ENCODE measurements at places on chromosomes 1 and 21.

GRCh38 chr1:114090738-114091505 is 62.7 kb downstream of the SYT6 start:
- no peak for DNase-seq

DNA sequence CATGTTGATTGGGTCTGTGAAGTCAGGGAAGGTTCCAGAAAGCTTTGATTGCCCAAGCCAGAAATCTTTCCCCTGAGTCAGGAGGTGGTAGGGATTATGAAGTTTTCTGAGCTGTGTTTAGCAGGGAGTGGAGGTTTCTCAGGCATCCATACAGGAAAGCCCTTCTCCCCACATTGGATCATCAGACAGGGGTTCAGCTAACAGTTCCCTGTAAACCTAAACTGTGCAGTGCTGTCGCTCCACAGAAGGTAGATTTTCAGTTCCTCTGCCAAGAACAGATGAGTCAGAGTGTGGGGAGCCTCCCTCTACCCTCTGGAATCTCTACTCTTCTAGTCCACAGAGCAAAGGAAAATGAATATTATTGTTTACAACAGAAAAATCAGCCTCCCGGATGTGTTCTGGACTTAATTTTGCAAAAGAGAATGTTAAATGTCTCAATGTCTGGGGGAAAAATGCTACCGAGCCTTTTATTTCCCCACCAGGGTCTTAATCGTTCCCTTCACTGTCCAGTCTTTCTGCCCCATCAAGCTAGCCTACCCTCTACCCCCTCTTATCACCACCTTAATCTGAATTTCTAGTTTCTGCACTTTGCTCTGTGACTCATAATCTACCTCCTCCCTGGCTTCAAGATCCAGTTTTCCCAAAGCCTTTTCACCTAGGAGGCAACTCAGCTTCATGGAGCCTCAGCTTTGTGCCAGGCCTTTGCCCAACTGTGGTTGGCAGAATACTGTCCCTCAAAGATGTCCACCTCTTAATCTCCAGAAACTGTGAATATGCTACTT is 355.6 kb downstream of the PRDM2 start:
- DNase-seq = no peak

DNA sequence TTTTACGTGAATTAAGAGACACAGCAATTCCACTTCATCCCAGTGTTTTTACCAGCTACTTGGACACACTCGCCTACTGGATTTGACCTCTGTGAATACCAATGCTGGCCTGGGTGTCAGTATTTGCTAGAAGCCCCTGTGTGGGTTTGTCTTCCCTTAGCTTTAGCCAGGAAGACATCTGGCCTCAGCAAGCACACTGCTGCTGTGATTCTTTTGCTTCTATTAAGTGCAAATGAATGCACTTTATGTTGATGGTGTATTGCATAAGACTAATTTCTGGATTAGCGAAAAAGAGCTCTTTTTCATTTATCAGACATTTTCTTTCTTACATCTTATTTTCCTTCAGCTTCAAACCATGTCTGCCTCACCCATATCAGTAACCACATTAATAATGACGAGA is 140.0 kb downstream of the CHRM3 start:
- no peak for DNase-seq

DNA sequence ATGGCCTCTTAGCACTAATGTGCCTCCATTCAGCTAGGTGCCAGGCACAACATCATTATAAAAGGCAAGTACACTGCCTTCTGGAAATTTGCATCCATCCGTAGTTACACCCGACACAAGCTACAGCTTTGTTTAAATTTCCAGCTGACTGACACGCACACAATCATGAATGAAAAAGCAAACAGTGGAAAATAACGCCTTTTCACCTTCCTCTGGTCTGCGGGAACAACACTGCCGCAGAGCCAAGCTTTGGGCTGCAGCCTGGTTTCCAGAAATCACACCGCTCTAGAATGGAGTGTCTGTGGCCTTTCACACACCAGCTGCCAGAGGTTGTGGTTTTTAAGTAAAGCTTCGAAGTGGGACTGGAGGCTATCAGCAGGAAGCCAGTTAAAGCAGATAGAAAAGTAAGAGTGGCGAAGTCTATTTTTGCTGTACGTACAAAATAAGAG is 142.8 kb upstream of the COA6 start:
- peak; percentile 80 for DNase-seq

GRCh38 chr1:2523191-2523890 is 3.1 kb downstream of the PANK4 start:
- no peak for DNase-seq

GRCh38 chr1:119815361-119815760 is 4.1 kb upstream of the REG4 start:
- DNase-seq = no peak

- no peak for DNase-seq
These were observed 88.1 kb upstream of the CACYBP start for GRCh38 chr1:174911606-174912005.

GRCh38 chr1:20123722-20124455 is 4.6 kb upstream of the PLA2G2D start:
- no peak for DNase-seq

- no peak for DNase-seq
These were observed 610 bp downstream of the COL6A2 start for GRCh38 chr21:46098303-46099141.

DNA sequence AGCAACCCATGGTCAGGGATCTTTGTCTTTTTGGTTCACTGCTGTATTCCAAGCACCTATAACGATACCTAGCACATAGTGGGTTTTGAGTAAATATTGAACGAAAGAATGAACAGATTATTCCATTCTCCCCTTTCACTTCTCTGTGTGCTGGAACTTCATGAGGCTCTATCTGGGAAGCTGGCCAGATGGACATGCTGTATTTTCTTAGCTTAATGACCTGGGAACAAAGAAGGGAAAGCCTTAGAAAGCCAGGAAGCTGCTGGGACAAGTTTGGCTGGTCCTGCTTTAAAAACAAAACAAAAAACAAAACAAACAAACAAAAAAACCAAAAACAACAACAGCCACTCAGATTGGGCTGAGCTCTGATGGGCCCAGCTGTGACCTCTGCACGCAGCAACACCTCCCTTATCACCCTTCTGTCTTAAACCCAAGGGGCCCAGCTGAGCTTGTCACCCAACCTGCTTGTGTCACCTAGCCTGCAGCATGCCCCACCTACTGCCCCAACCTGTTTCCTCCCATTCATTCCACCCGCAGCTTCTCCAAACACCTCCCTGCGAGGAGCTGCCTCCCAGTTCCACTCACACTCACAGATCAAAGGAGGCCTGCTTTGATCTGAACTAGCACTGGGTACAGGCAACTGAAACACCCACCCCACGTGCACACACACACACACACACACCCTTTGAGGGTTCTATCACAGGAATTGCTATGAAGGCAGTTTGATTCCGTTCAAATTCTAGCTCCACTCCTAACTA is 37.1 kb downstream of the SLC30A1 start:
- peak; percentile 28 for DNase-seq

- no peak for DNase-seq
These were observed 149.2 kb upstream of the FOXD3 start for GRCh38 chr1:63173161-63173560.

- DNase-seq = no peak
These were observed 40.4 kb upstream of the RPL11 start for GRCh38 chr1:23651069-23651808.

DNA sequence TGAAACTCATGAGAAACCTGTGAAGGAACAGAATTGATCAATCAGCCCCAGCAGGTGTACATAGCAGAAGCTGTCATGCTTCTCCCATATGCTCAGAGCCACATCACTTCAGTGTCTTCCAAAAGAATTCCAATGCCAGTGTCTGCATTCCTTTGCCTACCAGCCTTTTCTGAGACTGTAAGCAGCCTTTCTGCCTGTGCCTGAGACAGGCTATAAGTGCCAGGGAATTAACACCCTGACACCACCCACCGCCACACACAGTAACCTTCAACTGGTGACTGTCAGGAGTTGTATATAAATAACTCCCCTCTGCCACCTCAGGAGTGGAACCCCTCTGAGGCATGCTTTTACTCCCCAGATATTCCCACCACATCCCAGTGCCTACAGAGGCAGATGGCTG is 38.1 kb upstream of the SLAMF9 start:
- no peak for DNase-seq

GRCh38 chr1:236920286-236920894 is 83.9 kb downstream of the MT1HL1 start:
- DNase-seq = no peak

DNA sequence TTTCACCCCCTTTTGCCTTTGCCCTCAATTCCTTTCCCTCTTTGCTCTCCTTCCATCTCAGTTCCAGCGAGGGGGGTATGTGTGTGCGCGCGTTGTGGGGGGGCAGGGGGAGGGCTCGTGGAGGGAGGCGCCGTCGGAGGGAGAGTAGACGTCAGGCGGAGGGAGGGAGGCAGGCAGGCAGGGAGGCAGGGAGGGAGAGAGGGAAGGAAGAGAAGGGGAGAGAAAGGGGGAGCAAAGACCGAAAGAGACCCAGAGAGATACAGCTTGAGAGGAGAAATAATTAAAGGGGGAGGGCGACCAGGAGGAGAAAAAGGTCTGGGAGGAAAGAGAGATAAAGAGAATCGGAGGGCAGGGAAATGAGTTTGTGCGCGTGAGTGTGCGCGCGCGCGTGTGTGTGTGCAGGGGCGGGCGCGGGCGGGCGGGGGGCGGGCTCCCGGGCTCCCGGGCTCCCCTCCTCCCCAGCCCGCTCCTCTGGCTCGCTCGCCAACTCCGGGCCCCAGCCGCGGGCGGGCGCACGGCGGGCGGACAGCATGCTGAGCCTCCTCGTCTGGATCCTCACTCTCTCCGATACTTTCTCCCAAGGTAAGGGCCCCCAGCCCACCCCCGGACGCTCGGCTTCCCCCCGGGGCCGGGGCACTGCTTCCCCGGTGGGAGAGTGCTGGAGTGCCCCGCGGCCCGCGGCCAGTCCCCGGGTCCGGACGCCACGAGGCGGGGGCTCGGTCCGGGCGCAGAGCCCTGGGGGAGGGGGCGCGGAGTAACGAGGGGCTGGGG is at the start of gene KIRREL1:
KIRREL1 (plus strand) TSS at position 499 of the 771 bp plus-strand sequence; CDS start at position 531, 32 bp downstream.
- peak; percentile 46 for DNase-seq

- DNase-seq = peak; percentile 53
These were observed 61.4 kb upstream of the LRRN2 start for GRCh38 chr1:204746838-204747442.

DNA sequence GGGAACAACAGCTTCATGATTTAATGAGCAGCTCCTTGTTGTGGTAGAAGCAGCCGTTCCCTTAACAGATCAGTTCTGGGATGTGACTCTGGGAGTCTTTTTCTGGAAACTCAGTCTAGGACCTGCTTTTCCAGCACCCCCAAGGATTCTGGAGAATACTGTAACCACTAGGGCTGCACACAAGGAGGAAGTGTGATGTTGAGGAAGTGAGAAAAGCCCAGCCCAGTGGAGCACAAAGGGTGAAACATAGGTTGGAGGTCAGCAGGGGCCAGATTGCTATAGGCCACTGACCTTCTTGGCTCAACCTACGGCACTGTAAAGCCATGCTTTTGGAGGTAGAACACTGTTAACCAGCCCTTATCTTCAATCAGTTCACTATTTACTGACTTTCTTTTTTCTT is 10.1 kb upstream of the PLA2G5 start:
- no peak for DNase-seq

DNA sequence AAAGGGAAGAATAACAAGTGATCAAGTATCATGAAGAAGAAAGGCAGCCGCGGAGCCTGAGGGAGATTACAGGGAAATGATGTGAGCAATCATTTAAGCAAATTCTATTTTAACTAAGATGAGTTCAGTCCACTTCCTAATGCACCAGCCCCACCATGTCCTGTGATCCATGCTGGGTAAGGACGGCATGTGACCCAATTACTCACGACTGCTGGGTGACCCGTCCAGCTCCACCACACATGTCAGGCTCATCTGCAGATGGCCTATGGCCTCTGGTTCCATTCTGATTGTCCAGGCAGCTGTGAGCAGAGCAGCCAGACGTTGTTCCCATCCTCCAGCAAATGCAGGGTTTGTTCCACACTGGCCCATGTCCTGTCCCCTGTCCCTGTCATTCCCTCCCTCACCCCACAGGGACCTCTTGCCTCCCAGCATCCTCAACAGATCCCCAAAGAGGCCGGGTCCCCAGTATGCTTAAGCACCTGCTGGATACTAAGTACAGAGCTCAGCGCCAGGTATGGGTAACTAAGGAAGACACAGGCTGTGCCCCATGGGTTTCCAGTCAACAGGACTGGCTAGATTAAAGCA is 87.9 kb downstream of the MATN1 start:
- DNase-seq = no peak

DNA sequence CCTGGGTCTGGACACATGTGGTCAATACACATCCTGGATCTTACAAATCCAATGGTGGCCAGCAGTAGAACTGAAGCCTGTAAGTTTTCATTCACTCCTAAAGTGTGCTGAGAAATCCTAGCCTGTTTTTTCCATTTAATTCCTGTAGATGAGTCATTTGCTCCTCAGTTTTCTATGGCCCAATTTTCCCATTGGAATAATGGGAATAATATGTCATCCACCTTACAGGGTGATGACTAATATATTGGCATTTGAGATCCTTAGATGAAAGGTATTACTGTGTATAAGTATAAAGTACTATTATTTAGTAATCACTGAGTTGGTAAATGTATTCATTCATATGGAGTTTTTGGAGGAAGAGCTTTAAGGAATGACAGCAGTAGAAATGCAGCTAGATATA is 89.7 kb upstream of the ADAR start:
- DNase-seq = no peak

- DNase-seq = peak; percentile 8
These were observed 220.5 kb downstream of the CENPF start for GRCh38 chr1:214823311-214824117.

- peak; percentile 75 for DNase-seq
These were observed 4.0 kb downstream of the WDR26 start for GRCh38 chr1:224430511-224431113.

DNA sequence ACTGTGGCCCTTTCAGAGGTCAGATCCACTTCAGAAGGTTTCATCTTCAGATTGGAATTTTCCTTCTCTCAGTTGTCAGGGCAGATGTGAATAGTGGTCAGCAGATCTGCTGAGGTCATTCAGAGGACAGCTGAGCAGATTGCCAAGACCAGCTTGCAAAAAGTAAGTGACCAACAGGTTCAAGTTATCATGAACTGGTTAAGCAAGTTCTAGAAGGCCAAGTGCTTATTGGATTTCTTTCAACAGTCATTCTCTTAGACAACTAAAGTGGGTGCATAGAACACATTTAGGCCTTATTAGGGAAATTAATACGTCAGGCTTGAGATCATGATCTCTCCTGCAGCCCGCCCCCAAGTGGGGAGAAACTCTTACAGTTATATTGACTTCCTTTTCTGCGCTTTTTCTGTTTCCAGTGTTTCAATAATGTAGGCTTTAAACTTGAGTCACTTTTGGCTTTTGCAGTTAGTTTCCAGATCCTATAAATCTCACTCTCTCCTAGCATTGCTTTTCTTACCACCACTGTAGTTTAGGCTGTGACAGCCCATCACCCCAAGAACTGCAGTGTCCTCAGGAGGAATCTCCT is 96.4 kb downstream of the C1orf21 start:
- no peak for DNase-seq

DNA sequence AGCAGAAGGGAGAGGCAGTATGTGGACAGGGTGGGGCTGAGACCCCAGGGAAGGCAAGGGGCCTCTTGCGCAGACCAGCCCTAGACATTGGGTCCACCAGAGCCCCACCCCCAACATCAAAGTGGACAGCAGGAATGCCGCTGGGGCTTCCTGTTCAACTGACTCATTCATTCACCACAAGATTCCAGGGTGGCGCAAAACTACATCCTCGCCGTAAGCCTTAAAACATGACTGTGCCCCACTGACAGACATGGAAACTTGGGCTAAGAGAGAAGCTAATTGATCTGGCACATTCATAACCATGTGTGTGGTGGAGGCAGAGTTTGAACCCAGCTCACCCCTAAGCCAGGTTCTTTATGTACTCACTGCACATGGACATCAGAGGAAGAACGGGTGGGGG is 14.0 kb downstream of the COL16A1 start:
- no peak for DNase-seq

Data from Jurkat, Clone E6-1 (cell line).